ENCODE measurements at places on chromosomes 5 and 9.

DNA sequence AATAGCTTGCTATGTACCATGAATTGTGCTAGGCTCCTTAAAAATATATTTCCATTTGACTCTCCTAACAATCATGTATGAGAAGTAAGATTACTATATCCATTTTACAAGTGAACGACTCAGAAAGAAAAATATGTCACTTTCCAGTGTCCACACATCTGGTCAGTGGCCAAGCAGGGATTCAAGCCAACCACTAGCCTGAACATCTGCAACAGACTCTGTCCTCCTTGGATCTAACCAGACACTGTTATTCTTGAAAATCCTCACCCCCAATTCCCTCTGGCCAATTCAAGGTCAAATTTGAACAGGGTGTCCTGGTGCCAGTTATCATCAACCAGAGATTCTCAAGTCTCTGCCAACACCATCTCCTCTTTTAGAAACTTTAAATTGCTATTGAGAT, 344.1 kb upstream of the WWC1 start:
- no peak for DNase-seq

GRCh38 chr9:100056561-100056960, 42.2 kb downstream of the ERP44 start:
- no peak for DNase-seq

DNA sequence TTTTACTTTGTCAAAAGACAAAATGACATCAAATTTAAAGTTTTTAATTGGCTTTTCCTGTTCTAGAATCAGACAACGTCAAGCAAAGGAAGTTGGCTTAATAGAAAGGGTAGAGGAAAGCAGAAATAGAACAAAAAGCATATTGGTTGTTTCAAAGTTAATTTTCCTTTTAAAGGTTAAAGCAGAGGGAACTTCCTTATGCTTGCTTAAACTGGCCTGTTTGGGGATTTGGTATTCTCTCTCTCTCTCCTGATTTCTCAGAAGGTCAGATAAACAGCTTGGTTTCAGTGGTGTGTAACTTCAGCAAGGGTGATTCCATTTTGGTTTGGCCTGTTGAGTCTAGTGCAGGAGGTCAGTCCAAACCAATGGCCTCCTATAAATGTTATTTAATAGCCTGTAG, 127.1 kb downstream of the SMARCA2 start:
- DNase-seq, result no peak

DNA sequence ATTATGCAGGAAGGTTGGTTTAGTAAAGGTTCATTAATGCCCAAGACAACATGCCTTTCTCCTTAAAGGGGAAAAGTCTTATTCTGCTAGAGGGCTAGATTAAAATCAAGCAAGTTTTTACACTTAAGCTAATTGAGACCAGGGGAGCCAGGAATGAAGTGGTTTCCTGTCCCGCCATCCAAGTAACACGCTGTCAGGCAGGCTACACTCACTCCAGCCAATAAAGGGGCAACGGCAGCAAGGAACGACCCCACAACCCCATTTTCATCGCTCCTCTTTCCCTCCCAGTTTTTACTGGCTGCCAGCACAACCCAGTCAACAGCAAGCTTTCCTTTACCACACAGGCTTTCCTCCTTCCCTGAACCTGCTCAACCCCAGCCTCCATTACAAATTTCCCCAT, 225.1 kb downstream of the DCP2 start:
- DNase-seq, result no peak

DNA sequence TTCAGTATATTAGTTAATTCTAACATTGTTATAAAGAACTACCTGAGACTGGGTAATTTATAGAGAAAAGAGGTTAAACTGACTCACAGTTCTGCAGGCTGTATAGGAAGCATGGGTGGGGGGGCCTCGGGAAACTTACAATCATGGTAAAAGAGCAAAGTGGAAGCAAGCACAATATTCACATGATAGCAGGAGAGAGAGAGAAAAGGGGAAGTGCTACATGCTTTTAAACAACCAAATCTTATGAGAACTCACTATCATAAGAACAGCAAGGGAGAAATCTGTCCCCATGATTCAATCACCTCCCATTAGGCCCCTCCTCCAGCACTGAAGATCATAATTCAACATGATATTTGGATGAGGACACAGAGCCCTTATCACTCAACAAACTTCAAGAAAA, 324.9 kb downstream of the ZNF608 start:
- DNase-seq, result no peak

- DNase-seq, result no peak
Observed at GRCh38 chr5:6780802-6781391, 67.7 kb downstream of the TENT4A start.

Measured in NCI-H510A (cell line).